ENCODE measurements at places on chromosomes 4 and X. TPM values are rescaled to one million over a fixed set of nuclear protein-coding genes. Genes with fewer than 3 reads are reported as not detected.
A peak's percentile ranks its signal among the peaks of the same experiment; 100 is the strongest.

DNA sequence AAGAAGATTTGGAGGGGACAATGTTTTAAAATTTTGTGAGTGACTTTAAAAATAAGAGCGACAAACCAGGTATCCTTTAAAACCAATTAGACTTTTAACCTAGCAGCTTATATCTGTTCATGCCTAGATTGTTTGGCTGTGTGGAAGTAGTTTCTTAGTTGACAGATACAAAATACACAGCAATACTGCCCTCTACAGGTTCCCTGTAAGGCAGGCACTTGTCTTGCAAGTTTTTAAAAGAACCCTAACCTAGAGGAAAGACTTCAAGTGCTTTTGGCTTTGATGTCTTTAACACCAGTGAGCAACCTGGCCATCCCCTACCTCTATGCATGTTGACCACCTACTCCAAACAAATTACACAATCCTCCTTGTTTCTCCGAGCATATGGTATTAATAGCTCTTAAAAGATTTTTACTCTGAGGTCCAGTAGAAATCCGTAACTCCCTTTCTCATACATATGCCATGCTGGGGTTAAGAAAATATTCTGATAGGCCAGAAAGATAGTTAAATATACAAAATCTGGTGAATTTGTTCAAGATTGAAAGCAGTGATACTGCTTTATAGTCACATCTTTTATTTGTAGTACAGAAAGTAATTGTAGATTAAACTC is 273.0 kb downstream of the ARHGAP24 start:
- peak; percentile 93 for DNase-seq

DNA sequence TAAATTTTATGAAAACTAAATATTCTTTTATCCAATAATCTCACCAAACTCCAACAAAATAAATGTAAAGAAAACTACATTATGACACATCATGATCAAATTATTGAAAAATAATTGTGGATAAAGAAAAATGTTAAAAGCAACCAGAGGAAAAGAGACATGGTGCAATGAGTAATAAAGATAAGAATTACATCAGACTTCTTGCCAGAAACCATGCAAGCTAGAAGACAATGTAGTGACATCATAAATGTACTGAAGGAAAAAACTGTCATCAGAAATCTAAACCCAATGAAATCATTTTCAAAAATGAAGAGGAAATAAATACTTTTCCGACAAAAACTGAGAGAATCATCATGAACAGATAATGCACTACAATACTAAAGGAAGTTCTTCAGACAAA is 135.9 kb upstream of the EOLA2 start:
- peak; percentile 45 for DNase-seq

- no peak for DNase-seq
Observed at GRCh38 chr4:173159791-173160190, 8.8 kb upstream of the GALNT7 start.

DNA sequence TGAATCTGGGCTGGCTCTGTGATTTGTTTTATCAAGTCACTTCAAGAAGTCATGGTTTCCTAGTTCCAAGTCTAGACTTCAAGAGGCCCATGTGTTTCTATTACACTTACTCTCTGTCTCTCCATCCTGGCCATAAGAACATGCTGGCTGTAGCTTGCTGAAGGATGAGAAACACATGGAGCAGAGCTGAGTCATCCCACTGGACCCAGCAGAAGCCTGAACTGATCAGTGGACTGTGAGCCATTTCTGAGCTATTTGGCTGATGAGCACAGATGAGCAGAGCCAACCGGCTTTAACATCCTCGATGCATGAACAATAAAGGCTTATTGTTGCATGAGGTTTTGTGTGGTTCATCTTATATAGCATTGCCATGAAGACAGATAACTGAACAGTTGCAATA is 290.6 kb upstream of the BOD1L1 start:
- DNase-seq, result peak; percentile 98

- DNase-seq, result no peak
Observed at GRCh38 chrX:120562569-120562926, 1.8 kb upstream of the CUL4B start.

GRCh38 chrX:150934453-150934852 is 36.0 kb upstream of the CD99L2 start:
- peak; percentile 8 for DNase-seq

DNA sequence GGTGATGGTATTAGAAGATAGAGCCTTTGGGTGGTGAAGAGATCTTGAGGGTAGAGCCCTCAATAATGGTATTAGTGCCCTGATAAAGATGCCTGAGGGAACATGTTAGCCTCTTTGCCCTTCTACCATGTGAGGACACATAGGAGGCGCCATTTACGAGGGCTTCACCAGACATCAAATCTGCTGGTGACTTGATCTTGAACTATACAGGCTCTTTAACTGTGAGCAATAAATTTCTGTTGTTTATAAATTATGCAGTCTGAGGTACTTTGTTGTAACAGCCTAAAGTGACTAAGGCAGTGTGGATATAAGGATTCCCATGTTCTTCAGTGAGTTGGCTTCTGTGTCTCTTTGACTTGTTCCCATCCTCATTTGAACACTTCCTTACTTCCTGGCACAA is 11.8 kb downstream of the MOB1B start:
- DNase-seq, result peak; percentile 62

GRCh38 chr4:158201322-158201721 is 9.0 kb upstream of the TMEM144 start:
- DNase-seq, result no peak

ASB11 gene
- total RNA-seq, result not detected

EPGN gene
- 0.26 TPM for total RNA-seq

PAGE1 gene
- total RNA-seq, result not detected

PAPSS1 gene
- total RNA-seq, result 59.9 TPM

NKRF gene
- 4.1 TPM for total RNA-seq

AFM gene
- total RNA-seq, result not detected

AFF2 gene
- under 0.01 TPM for total RNA-seq

AMBN gene
- total RNA-seq, result not detected

Measured in fibroblast of lung (primary cell).